ENCODE measurements at places on chromosomes 4 and X.
A peak's percentile ranks its signal among the peaks of the same experiment; 100 is the strongest.

GRCh38 chr4:185903205-185903604 lies 91.2 kb upstream of the SORBS2 start:
- DNase-seq, result no peak

GRCh38 chr4:74037076-74037955 lies 1.2 kb downstream of the CXCL3 start:
- DNase-seq, result no peak

- DNase-seq, result no peak
Observed at GRCh38 chr4:108385076-108385475, 216.3 kb upstream of the LEF1 start.

DNA sequence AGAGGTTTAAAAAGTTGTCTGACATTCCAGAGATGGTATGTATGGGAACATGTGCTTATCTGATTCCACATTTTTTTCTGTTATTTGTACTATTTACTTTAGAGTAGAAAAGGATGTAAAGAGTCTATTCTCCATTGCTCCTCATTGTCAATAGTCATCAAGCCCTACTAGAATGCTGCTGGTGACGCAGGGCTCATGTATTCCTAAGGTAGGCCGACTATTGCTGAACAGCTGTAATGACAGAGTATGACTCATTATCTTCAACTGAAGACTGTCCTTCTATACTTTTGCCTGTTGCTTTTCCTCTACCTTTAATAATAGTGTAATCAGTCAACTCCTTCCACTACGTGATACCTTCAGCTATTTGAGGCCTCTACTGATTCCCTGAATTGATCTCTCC lies 509.1 kb upstream of the NR3C2 start:
- DNase-seq, result no peak

DNA sequence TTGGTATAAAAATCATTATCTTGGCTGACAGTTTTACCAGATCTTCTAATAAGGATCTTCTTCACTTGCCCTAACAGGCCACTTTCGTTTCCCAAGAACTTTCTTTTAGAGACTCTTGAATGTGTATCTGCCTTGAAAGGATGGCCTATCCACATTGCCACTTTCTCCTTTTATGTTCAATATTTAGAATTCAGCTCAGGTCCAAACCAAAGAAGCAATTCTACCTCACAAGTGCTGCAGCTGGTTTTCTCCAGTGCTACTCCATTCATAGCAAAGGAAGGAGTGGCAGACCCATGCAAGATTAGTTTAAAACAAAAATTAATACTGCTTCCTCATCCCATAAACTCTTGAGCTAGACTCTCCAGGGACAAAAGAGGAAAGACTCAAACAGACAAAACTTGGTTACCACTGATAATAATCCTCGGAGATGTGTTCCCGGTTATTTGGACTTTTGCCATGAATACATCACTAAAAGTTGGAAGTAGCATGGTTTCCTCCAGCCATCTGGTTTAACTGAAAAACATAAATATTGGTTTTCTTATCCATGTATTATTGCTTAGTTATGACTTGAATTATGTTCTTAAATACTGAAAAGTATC lies 401.8 kb downstream of the PABPC4L start:
- DNase-seq, result no peak

- DNase-seq, result no peak
Observed at GRCh38 chrX:111270339-111270738, at the start of gene CAPN6. Gene CAPN6, minus strand, starts transcription at chrX:111270483. Its CDS starts 6,547 bp downstream, at chrX:111263936.

DNA sequence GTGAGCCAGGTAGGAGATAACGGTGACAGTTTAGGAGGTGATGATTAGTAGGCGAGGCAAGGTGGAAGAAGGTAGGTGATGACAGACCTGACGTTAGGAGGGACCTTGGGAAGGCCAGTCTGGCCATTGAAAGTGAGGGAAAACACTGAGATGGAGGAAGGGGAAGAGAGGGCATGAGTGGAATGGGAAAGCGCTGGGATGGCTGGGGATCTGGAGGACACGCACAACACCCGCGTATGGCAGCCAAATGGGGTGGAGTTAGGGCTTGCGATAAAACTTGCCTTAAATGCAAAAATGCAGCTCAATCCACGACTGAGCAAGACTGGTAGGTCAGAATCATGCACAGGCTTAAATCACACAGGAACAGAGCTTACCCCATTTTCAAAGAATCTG lies 605 bp upstream of the CDKL2 start:
- no peak for DNase-seq

DNA sequence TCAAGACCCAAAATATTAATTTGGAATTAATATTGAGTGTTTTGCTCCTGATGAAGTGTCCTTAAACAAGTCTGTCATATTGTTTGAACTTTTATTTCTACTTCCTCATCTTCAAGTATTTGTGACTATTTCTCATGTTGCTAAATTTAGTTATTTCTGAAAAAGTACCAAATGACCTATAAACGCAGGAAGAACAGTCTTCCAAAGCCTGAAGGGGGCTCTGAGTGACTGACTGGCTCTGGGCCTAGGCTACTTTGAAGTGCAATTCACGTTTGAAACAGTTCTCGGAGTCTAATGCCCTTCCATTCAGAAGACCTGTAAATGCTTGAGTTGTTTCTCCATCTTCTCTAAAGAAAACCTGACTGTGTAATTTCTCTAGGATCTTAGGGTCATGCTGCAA lies 26.5 kb downstream of the GALNT7 start:
- peak; percentile 14 for DNase-seq

DNA sequence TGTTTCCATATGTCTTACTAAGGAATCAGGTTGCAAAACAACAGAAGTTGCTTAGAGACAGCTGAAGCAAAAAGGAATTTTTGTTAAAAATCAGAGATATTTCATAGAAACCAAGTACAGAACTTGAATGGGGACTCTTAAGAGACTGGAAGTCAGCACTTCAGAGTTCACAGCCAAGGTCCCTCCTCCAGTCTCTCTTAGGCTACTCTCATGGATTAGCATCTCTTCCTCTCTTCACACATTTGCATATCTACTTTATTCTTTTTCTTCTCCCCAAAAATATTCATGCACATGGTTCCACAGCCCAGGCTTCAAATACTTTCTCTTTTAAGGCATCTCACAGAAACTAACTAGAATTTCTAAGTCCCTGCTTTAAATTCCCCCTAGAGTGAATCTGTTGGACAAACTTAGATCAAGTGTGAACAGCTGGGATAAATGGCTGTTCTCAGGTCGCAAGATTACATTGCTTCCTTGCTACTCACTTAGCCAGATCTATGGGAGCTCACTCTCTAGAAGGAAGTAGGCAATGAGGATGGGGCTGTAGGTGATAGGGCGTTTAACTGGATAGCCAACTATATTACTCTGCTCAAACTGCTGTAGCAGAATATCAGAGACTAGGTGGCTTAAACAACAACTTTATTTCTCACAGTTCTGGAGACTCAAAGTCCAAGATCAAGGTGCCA lies 73.7 kb upstream of the GALNT7 start:
- DNase-seq, result no peak

GRCh38 chr4:63788271-63788670 lies 621.0 kb downstream of the TECRL start:
- DNase-seq, result no peak

DNA sequence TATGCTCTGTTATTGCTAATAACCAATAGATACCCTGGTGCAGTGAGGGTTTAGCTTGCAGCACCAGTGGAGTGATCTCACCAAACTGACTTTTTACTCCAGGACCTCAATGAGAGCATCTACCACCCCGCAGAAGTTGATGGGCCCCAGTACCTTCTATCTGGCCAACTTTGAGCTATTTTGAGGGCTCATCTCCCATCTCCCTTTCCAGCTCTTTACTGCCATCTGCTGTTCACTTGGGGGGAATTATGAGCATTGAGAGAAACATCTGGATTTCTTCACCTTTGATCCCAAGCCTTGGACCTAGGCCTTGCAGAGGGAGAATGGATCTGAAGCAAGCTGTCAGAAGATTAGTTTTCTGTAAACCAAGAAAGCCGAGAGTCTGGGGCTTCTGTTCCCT lies 143.6 kb downstream of the TMEM164 start:
- DNase-seq, result peak; percentile 77

GRCh38 chrX:65034668-65035445 lies 58.6 kb upstream of the ZC4H2 start:
- DNase-seq, result peak; percentile 93

DNA sequence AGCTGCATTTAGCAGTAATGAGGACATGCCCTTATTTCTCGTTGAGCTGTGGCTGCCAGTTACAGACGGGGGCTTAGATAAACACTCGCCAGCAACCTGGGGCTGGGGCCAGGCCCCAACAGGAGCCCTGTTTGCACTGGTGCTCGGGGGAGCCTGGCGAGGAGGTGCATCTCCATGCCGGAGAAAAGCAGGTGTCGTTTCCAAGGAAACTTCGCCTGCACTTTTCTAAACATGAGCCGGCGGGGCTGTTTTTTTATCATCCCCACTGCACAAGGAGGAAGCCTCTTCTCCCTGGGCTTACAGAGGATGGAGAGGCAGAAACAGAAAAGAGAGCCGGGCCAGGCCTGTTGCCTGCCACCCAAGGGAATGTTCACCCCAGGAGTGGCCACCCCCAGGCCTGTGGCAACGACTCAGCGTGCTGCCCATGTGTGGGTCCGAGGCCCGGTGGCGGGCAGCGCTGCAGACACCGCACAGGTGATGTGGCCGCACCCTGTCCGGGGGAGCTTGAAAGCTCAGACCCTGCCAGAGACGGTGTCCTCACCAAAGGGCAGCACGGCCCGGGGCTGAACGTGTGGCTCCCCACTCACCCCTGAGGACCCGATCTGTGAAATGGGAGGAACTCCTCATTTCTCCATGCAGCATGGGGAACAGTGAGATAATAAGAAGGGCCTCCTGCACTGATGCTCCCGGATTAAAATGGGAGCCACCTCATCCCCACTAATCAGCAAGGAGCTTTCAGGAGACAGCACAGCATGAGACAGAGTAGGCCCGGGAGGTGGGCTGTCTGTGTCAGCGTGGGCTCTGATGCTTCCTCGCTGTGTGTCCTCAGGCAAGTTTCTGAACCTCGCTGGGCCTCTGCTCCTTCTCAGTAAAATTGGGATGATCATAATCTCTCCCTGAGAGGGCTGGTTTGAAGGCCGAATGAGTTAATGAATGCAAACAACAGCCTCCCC lies 33.8 kb upstream of the ADRA2C start:
- DNase-seq, result no peak

GRCh38 chr4:87912164-87913004 lies 63.1 kb upstream of the SPP1 start:
- no peak for DNase-seq

DNA sequence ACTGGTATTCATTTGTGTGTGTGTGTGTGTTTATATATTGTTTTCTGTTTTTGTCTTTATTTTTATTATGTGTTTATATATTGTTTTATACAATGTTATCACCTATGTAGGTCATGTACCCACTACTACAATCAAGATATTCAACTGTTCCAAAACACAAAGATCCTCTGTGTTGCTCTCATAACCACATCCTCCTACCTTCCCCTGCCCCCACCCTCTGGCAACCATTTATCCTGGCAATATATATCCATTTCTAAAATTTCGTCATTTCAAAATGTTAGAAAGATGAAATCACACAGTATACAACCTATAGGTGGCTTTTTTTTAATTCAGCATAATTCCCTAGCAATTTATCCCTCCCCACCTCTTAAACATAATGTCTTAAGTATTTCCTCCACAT lies 18.8 kb upstream of the RPL34 start:
- DNase-seq, result no peak

DNA sequence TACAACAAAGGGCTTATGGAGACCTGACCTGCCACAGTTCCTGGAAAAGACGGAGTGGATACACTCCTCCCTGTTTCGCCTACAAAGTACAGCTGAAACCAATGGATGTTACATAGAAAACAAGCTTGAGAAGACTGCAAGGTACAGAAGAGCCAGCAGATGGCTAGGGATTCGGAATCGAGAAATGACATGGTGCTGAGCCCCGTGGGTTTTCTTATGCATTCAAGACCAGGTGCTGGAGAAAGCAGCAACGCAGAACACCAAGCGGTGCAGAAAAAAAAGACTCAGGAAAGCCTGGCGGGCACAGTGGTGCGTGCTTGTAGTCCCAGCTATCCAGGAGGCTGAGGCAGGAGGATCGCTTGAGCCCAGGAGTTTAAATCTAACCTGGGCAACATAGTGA lies 13.8 kb downstream of the TIMM17B start:
- no peak for DNase-seq

DNA sequence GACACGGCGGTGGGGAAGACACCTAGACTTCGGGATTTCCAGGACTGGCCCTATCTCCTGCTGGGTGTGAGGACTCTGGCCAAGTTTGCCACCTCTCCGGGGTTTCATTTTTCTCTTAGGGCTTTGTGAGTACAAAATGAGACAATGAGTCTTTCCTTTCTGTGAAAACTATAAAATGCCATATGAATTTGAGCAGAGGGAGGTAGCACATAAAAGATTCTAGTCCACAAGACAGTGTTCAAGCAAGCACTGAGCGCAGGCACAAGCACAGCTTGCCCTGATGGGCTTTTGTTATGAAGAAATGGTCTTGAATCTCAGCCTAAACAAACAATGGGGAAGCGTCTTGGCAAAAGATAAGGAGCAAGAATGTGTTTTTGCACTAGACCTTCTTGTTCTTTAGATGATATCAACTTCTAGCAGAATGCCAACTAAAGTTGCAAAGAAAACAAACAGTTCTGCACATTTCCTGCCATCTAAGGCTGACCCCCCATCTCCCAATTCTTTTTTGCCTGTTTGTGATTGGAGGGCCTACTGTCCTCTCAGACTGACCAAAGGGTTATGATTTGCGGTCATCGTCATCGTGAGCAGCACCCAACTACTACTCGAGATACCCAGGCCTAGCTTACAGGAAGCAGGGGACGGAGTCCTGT lies 73.0 kb upstream of the ZNF518B start:
- DNase-seq, result no peak

DNA sequence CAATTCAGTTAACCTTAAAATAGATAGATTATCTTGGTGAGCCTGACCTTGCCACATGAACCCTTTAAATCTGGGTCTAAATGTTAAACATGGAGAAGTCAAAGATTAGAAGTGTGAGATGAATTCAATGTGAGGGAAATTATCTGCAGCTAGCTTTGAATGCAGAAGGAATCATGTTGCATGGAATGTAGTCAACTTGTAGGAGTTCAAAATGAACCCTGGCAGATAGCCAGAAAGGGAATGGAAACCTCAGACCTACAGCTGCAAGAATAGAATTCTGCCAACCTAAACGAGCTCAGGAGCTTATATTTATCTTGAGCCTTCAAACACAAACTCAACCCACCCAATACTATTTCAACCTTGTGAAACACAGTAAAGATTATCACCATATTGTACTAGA lies 632.5 kb downstream of the KCTD8 start:
- no peak for DNase-seq

GRCh38 chrX:74187211-74187610 lies 116.8 kb upstream of the ZCCHC13 start:
- DNase-seq, result no peak

DNA sequence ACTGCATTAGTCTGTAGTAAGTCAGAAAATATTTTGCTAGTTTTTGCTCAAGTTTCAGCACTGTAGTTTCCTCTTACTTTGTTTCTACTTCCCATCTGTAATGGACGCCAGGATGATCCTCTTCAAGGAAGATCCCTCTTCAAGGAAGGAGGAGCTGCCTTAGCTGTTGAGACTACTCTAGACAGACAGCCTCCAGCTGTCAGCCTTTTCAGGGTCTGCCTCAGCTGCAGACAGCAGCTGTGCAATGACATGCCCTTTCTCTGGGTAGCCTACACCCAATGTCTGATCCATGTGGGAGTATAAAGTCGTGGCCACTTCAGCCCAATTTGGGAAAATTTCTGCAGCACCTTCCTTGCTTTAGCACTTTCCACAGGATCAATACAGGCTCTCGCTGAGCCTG lies 281.0 kb upstream of the MAOA start:
- no peak for DNase-seq

Measured in activated CD4-positive, alpha-beta T cell treated with anti-CD3 and anti-CD28 coated beads, Interleukin-2, amount 10 ng/mL, durations not matched to agents 24 days and 14 days (primary cell).